ENCODE measurements at places on chromosomes 7 and 10.

- no peak overlapping the region for H3K4me3 ChIP-seq
- H3K27ac ChIP-seq, result no peak overlapping the region
- H3K27me3 ChIP-seq, result no peaks in the 10 kb centered on the region
- H3K4me1 ChIP-seq, result no peaks in the 10 kb centered on the region
- no peak for DNase-seq
Measured at GRCh38 chr7:37047260-37047659, 323.0 kb upstream of the AOAH start.

DNA sequence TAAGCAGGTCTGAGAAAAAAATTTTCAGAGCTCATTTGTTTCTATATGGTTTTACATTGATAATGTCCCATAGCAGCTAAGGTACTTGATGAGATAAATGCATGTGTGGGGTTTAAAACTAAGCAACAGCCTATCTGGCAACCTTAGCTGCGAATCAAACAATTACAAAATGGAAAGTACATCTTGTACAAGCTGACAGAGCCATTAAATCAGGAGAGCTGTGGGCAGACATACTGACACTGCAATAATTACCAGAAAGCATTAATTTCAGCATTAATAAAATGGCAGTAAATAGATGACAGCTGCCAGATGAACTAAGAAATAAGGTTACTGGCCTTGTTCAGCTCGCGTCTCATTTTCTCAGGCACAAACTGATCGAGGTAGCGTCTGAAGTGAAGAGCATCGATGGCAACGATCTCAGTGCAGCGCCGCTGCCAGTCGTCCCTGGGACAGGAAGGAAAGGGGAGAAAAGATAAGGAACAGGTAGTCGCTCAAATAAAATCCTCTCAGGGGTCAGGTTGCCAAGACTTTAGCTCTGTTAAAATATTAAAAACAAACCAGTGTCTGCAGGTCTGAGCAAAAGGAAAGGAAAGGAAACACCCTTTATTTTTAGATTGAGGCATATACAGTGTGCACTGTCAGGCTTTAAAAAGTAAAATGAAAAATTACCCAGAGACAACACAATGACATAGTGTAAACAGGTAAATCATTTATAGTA lies 79.7 kb upstream of the OGDHL start:
- no peak overlapping the region for H3K4me3 ChIP-seq
- no peak overlapping the region for H3K27ac ChIP-seq
- H3K36me3 ChIP-seq, result no peaks in the 10 kb centered on the region
- DNase-seq, result no peak
- no peaks in the 10 kb centered on the region for H3K27me3 ChIP-seq

- H3K4me3 ChIP-seq, result no peak overlapping the region
- no peaks in the 10 kb centered on the region for H3K4me1 ChIP-seq
- no peaks in the 10 kb centered on the region for H3K27me3 ChIP-seq
Measured at GRCh38 chr7:117800841-117801240, 72.4 kb downstream of the CTTNBP2 start.

- no peak for DNase-seq
- H3K27ac ChIP-seq, result no peak overlapping the region
- no peaks in the 10 kb centered on the region for H3K4me1 ChIP-seq
- no peaks in the 10 kb centered on the region for H3K36me3 ChIP-seq
- H3K27me3 ChIP-seq, result no peaks in the 10 kb centered on the region
Measured at GRCh38 chr10:24000271-24000813, 208.6 kb upstream of the KIAA1217 start.

GRCh38 chr10:29005988-29006387 lies 282.9 kb upstream of the LYZL1 start:
- H3K36me3 ChIP-seq, result no peaks in the 10 kb centered on the region
- no peak overlapping the region for H3K27ac ChIP-seq
- H3K27me3 ChIP-seq, result no peaks in the 10 kb centered on the region
- DNase-seq, result no peak
- no peaks in the 10 kb centered on the region for H3K4me1 ChIP-seq

DNA sequence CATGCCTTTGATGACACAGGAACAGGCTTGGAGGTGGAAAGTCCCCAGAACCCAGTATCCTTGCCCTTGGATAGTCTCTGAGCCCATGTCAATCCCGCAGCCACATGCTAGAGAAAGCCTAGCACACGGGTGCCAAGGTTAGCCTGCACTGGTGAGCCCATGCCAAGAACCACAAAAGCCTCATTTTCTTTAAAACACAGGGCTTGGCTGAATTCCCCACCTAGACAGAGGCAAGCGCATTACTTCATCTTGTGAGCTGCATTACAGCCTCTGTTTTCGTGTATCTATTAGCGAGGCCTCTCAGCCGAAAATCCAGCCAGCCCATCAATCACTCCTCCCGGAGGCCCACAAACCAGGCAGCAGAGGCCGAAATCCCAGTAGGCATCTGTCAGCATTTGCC lies 314.9 kb upstream of the AUTS2 start:
- no peak overlapping the region for H3K27ac ChIP-seq
- H3K4me3 ChIP-seq, result no peak overlapping the region
- peak; percentile 26 for DNase-seq
- H3K4me1 ChIP-seq, result no peaks in the 10 kb centered on the region
- H3K36me3 ChIP-seq, result no peaks in the 10 kb centered on the region

DNA sequence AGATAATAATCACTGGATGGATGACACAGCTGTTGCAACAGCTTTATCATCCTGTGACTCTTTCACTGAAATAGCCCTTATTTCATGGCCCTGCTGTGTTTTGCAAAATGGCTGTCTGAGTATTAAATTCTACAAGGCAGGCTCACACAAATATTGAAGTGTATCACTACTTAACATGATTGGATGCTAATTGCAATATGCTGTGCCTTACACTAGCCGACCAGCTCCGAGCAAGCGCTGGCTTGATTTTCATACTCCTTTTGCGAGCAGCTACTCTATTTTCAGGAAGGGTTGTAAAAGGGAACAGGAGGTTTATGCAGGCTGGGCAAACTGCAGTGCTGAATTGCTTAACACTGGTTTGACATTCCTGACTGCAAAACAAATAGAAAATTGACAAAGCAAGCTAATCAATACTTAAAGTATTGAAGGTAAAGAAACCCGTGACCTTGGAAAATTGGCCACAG lies 121.6 kb downstream of the CACNB2 start:
- DNase-seq, result no peak
- H3K4me3 ChIP-seq, result no peak overlapping the region
- no peak overlapping the region for H3K27ac ChIP-seq
- H3K4me1 ChIP-seq, result no peaks in the 10 kb centered on the region
- H3K27me3 ChIP-seq, result no peaks in the 10 kb centered on the region

DNA sequence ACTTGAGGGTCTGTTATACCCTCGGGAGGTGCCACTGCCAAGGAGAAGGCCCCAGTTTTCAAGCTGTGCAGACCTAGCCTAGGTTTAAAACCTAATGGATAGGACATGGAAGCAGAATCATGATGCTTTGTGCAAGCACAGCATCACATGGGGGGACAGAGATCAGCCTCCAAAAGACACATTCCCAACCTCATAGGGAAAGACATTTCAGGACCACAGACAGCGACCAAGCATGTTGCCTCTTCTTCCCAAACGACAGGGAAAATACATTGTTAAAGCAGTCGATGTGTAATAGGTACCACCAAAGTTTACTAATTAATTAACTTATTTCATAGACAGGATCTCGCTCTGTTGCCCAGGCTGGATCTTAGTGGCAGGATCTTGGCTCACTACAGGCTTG lies 573.9 kb downstream of the TCERG1L start:
- no peak overlapping the region for H3K4me3 ChIP-seq
- H3K27me3 ChIP-seq, result no peaks in the 10 kb centered on the region
- no peak overlapping the region for H3K27ac ChIP-seq
- no peaks in the 10 kb centered on the region for H3K4me1 ChIP-seq

DNA sequence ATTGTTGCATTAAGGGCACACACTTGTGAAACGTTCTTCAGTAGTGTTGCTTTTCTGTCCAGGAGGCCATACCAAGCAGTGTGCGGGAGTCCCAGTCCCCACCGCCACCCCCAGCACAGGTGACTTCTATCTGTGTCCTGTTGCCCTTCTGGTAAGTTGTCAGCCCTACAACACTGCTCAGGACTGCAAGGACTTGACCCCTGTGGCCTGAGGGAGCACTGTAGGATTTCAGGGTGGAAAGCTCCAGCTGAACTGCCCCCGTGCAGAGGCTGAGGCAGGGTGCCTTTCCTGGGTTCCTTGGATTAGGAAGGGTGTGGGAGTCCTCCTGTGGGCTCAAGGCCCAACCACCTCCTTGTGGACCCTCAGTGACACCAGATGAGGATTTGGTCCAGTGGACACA lies 26.8 kb upstream of the ZNF488 start:
- no peaks in the 10 kb centered on the region for H3K27me3 ChIP-seq
- no peak overlapping the region for H3K27ac ChIP-seq
- no peaks in the 10 kb centered on the region for H3K4me1 ChIP-seq
- H3K36me3 ChIP-seq, result no peaks in the 10 kb centered on the region

GRCh38 chr7:19713676-19714075 lies 4.8 kb upstream of the POLR1F start:
- no peaks in the 10 kb centered on the region for H3K36me3 ChIP-seq
- no peaks in the 10 kb centered on the region for H3K27me3 ChIP-seq
- H3K27ac ChIP-seq, result no peak overlapping the region
- DNase-seq, result peak; percentile 61
- H3K4me3 ChIP-seq, result no peak overlapping the region

DNA sequence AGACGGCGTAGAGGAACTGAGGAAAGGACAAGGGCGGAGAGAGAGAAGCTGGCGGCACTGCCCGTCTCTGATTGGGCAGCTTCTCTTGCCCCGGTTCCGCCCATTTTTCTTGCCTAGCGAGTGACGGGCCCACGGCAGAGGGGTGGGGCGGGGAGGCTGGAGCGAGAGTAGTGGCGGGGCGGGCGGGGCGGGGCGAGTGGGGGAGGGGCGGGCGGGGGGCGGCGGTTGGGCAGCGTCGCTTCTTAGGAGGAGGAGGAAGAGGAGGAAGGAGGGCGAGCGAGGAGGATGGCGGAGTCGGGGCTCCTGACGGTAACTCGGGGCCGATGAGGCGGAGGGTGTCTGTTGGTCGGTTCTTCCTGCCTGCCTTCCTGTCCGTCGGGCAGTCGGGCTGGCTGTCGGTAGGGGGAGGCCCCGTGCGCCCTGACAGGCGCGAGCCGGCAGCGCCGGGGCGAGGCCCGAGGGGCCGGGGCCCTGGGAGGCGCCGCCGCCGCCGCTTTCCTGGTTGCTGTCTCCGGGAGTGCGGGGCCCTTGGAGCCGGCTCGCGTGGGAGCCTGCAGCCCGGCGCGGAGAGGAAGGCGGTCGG lies at the start of gene SHOC2:
Gene SHOC2, plus strand, starts transcription at position 256 of the 583 bp plus-strand sequence. CDS start 44,755 bp downstream, outside the sequence.
- peak within 1 kb of the TSS; percentile 100 for H3K27ac ChIP-seq
- no peaks in the 10 kb centered on the region for H3K36me3 ChIP-seq
- H3K4me3 ChIP-seq, result peak within 1 kb of the TSS; percentile 97
- no peak for DNase-seq
- H3K4me1 ChIP-seq, result peaks cover 26% of the 10 kb centered on the region

DNA sequence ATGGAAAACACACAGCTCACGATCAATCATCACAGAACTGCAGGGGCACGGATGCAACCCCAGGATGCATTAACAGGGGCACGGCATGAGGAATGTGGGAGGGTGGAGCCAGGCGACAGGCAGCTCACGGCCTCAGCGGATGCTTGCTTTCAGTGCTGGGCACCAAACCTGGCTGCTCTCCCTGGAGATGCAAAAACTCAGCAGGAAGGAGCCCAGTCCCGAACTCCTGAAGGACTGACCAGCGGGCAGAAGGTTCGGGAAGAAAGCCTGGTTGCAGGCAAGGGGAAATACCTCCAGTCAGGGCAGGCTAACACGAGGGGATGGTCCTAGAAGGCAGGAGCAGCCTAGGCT lies 66.8 kb downstream of the CHST15 start:
- no peaks in the 10 kb centered on the region for H3K4me1 ChIP-seq
- H3K4me3 ChIP-seq, result no peak overlapping the region
- H3K27ac ChIP-seq, result no peak overlapping the region

GRCh38 chr7:158241919-158242318 lies 345.7 kb downstream of the PTPRN2 start:
- H3K27ac ChIP-seq, result no peak overlapping the region
- no peaks in the 10 kb centered on the region for H3K36me3 ChIP-seq

- H3K4me1 ChIP-seq, result peaks cover 51% of the 10 kb centered on the region
- no peak for DNase-seq
- H3K27me3 ChIP-seq, result no peaks in the 10 kb centered on the region
- H3K4me3 ChIP-seq, result no peak overlapping the region
Measured at GRCh38 chr10:103622935-103623574, 129.6 kb downstream of the NEURL1 start.

GRCh38 chr10:22325272-22326144 lies 4.6 kb downstream of the BMI1 start:
- DNase-seq, result no peak
- no peaks in the 10 kb centered on the region for H3K27me3 ChIP-seq
- peak overlapping the region; percentile 83 for H3K27ac ChIP-seq

- no peak for DNase-seq
- peaks cover 18% of the 10 kb centered on the region for H3K36me3 ChIP-seq
- H3K4me1 ChIP-seq, result no peaks in the 10 kb centered on the region
- no peak overlapping the region for H3K4me3 ChIP-seq
- no peak overlapping the region for H3K27ac ChIP-seq
Measured at GRCh38 chr7:77393261-77393660, 22.9 kb downstream of the GSAP start.

DNA sequence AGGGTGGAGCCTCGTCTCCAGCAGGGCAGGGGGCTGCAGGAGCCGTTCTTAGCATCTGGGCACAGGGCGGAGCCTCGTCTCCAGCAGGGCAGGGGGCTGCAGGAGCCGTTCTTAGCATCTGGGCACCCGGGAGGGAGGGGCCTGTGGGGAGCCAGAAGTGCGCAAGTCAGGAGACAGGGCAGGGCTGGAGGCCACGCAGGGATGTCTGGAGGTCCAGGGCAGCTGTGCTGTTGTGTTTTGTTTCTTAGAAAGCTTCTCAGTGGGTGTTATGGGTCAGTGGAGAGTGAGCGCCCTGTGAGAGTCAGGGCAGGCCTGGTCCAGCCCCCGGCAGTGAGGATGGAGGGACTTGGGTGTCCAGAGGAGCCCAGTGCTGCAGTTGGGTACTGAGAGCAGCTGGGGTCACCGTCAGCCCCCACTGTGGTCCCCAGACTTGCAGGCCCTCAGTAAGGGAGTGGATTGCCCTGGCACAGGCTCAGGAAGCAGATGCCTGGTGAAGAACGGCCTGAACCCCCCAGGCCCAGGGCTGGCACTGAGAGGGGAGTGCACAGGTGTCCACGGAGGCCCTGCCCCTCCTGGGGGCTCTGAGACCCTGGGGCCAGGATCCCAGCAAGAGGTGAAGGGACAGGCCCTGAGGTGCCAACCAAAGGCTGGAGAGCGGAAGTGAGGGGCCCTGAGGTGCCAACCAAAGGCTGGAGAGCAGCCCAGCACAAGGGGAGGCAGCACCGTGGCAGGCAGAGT lies 29.8 kb downstream of the FAM20C start:
- no peaks in the 10 kb centered on the region for H3K36me3 ChIP-seq
- DNase-seq, result no peak
- H3K4me1 ChIP-seq, result no peaks in the 10 kb centered on the region
- H3K4me3 ChIP-seq, result no peak overlapping the region

GRCh38 chr10:110368002-110368401 lies 63.3 kb upstream of the SMNDC1 start:
- no peaks in the 10 kb centered on the region for H3K27me3 ChIP-seq
- no peak overlapping the region for H3K4me3 ChIP-seq
- no peaks in the 10 kb centered on the region for H3K36me3 ChIP-seq
- H3K4me1 ChIP-seq, result no peaks in the 10 kb centered on the region
- DNase-seq, result no peak
